ENCODE measurements at places on chromosomes 2 and 18.
A peak's percentile ranks its signal among the peaks of the same experiment; 100 is the strongest.

GRCh38 chr2:47867205-47867604 is 39.1 kb downstream of the FBXO11 start:
- DNase-seq: peak; percentile 78

DNA sequence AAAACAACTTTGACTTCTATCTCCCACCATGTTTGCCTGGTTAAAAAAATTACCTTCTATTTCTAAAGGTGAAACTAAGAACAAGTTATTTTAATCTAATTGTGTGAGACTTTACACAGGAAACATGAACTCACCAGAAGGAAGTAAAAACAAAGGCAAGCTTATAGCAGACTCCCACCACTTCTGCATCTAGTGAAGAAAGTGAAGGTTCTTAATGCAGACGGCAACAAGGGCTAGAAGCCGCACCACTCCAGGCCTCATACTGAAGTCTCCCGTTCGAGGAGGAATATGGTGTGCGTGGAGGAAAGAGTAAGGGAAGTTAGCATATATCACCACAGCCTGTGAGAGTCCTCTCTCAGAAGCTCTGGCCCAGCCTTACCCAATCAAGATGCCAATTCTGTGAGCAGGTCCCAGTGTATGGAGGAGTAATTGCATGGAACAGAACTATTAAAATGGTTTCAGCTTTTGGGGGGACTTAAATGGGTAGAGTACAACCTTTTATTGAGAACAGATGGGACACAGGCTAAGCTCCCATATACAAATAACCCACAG is 958.7 kb downstream of the BCL11A start:
- DNase-seq: no peak

DNA sequence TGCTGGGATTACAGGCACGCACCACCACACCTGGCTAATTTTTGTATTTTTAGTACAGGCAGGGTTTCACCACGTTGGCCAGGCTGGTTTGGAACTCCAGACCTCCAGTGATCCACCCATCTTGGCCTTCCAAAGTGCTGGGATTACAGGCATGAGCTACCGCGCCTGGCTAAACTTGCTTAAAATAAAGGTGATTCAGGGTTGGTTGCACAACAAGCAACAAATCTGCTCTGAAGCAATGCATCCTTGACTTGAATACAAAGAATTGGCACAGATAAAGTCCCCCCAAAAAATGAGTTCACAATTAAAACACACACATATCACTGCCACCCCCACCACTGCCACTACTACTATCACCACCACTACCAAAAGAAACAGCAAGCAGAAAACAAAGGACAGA is 34.9 kb downstream of the CCDC88A start:
- no peak for DNase-seq

DNA sequence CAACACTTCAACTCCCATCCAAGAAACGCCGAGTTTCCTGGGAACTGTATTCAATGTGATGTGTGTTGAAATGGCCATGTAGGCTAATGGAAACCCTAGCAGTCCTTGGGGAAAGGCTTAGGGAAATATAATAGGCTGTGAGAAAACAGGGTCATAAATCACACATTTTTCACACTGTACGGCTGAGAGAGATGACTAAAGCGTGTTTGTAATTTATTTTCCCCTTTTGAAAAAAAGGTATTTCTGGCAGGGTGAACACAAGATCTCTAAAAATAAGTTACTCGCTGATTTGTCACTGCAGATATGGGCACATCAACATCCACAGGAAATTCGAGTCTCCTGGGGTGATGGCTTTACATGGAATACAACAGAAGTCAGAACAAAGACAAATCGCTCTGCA is 109.6 kb upstream of the ST6GAL2 start:
- peak; percentile 89 for DNase-seq

DNA sequence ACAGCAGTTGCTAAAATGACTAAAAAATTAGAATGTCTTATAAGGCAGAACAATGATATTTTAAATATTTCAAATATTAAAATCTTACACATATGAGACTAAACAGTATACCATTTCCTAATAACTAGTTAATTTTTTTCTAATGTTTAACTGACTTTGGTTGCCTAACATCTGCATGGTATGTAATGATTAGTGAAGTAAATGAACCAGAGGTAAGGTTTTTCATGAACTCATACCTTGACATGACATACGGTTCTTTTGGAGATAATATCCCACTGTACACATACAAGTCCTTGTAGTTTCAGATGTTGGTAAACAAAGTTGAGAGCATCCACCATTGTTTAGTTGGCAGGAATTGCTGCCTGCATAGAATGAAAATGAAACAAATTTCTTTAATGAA is 1360.2 kb downstream of the LRP1B start:
- DNase-seq: no peak

GRCh38 chr2:236642584-236643291 is 73.1 kb downstream of the ACKR3 start:
- DNase-seq: peak; percentile 100

DNA sequence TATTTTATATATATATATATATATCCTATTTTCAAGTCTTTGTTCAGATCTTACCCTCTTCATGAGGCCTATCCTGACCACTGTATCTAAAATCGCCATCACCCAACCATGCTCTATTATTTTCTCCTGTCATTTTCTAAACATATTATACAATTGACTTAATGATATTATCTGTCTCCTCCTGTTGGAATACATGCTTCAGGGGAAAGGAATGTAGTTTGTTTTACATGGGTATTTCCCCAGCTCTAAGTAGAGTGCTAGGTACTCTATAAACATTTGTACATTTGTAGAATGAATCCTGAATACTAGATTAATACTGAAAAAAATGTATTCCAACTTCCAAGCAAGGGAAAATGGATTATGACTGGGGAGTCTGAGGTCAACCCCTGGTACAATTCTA is 26.2 kb downstream of the TTC21B start:
- DNase-seq: no peak

GRCh38 chr2:10876394-10876793 is 35.3 kb upstream of the KCNF1 start:
- DNase-seq: no peak

DNA sequence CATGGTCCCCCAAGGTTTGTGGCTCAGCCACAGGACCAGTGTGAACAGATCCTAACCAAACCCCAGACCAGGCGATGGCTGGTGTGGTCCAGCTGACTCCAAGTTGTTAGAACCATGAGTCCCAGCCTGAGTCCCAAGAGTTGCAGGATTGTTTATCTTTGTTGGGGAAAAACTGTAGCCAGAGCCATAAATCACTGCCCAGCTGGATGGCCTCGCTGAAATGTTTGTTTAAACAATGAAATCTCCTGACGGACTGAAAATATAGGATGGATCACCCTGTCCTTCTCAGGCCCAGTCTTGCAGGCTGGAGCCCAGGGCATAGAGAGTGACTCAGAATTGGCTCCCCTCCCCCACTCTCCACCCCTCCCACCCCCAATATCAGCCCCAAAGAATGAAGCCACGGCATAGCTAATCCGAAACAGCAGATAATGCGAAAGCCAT is 36.4 kb downstream of the PKDCC start:
- peak; percentile 86 for DNase-seq
